ENCODE measurements at places on chromosomes 5 and 9.

- DNase-seq = no peak
Measured at GRCh38 chr5:68843624-68844364, 250.0 kb upstream of the SLC30A5 start.

GRCh38 chr9:31790720-31791119 is 593.7 kb upstream of the ACO1 start:
- no peak for DNase-seq

- no peak for DNase-seq
Measured at GRCh38 chr5:151406322-151406947, 41.0 kb upstream of the SLC36A1 start.

GRCh38 chr9:136826703-136827582 is 15.3 kb upstream of the AJM1 start:
- DNase-seq = no peak

- DNase-seq = no peak
Measured at GRCh38 chr5:149545327-149545726, 5.9 kb downstream of the CSNK1A1 start.

DNA sequence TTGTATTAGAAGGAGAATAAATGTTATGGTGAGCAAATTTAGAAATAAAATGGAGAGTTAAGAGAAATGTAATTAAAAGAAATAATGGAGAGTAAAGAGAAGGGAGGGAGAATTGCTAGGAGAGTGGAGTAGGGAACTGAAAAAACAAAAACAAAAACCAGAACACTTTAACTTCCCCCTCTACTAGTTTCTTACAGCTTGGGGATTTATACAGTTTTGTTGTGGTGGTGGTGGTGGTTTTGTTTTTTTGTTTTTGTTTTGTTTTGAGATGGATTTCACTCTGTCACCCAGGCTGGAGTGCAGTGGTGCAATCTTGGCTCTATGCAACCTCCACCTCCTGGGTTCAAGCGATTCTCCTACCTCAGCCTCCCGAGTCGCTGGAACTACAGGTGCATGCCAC is 322.4 kb downstream of the TMEM167A start:
- DNase-seq = no peak

GRCh38 chr9:132124800-132125199 is 37.1 kb upstream of the NTNG2 start:
- no peak for DNase-seq

DNA sequence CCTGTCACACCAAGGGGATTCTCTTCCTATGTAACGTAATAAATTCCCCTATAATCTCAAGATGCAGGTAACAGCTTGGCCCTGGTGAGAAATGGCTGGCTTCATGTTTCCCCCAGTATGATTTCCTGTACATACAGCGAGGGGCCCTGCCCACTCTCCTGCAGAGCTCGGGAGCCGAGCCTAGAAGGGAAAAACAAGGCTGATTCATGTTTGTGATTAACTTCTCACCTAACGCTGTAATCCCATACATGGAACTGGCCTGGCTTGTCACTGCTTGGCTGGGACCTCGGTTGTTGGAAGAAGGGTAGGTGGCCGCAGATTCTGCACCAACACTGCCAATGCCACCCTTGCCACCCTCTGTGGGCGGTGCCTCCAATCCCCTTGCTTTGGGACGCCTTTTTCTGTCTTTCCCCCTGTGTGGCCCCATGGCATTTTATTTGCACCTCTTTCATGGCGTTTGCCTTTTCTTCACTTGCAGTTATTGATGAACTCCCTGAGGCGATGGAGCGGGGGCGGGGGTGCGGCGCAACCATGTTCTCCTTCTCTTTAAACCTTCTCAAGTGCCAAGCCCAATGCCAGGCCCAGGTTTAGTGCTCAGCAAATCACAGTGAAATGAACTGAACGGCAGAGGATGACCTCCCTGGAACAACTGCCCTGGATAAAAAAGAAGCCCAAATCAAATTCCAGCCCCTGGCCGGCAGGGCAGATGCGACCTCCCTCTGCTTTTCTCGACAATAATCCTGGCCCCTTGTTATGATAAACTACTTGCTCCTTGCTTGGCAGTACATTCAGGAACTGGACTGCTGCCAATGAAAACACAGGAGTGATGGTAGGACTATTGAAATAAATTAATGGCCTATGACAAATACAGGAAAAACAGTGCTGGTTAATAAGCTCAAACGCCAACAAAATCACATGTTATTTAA is 108.1 kb downstream of the TMEM174 start:
- no peak for DNase-seq

DNA sequence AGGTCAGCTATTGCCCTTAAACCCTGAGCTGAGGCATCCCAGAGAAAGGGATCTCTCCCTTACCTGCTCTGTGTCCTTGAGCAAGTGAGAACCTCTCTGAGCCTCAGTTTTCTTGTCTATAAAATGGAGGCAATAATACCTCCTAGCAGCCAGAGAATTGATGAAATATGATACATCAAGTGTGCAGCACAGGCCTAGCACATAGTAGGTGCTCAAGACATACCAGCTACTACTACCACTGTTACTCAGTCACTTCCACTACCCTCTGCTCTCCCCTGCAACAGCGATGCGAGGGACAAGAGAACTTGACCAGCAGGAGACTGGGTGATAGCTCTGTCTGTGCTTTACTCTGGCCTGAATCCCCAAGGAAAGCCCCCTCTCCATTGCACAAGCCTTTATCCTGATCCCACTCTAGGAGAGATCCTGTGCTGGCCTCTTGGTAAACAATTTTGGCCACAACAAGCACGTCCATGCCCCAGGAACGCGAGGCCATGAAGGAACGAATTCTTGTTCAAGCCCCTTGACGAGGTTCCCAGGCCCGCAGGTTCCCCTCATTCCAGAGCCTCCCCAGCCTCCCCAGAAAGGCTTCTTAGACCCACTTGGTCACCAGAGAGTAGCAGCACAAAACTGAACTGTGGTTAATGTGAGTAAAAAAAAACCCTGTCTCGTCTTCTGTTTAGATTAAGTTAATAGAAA is 39.4 kb downstream of the LRSAM1 start:
- no peak for DNase-seq

All from activated CD4-positive, alpha-beta T cell treated with anti-CD3 and anti-CD28 coated beads for 4 hours (primary cell).